ENCODE measurements at places on chromosomes 1 and 21. TPM values are rescaled to one million over a fixed set of nuclear protein-coding genes. Genes with fewer than 3 reads are reported as not detected.
A peak's percentile ranks its signal among the peaks of the same experiment; 100 is the strongest.

DNA sequence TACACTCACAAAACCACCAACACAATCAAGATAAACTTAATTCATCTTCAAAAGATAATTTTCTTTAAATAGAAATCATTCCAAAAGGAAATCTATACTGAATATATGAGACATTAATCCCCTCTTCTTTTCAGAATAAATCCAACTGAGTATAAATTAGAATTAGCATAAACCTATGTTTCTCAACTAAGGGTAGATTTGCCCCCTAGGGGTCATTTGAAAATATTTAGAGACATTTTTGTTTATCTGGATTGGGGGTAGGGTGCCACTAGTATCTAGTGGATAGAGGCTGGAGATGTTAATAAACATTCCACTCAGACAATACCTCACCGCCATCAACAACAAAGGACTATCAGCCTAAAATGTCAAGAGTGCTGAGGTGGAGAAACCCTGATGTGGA lies 6.5 kb upstream of the TNFSF4 start:
- DNase-seq, result no peak

- DNase-seq, result peak; percentile 87
Measured at GRCh38 chr1:16012590-16013219, 5.1 kb downstream of the HSPB7 start.

- peak; percentile 22 for DNase-seq
Measured at GRCh38 chr21:37367703-37368540, 1.3 kb downstream of the DYRK1A start.

Gene TRPM2
- 0.92 TPM for total RNA-seq

DNA sequence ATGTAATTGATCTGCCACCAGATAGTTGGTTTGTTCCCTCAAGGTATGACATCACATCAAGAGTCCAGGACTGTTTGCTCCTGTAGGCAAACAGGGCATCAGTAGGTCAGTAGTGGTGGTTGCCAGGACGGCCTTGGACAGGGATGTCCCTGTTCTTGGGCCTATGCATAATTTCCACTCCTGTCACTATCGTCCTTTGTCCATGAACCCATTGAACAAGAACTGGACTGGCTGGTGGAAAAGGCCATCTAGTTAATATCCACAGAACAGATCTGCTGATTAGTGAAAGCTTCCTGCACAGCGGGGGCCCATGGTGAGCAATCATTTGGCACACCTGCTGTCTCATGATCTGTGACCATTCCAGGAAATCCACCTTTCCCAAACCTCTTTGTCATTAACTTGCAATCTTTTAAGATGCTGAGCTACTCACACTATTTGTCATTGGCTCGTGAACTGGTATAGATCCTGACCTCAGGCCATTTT lies 12.4 kb upstream of the BSDC1 start:
- no peak for DNase-seq

Gene PADI2
- total RNA-seq, result 5.1 TPM

GRCh38 chr1:201542309-201543035 lies 3.5 kb downstream of the NAV1 start:
- no peak for DNase-seq

Data from WTC11 (cell line).